Thyroid gland (tissue), 4 donors: ENCODE measurements at places on chromosomes 5 and 9. TPM values are rescaled to one million over a fixed set of nuclear protein-coding genes. Genes with fewer than 3 reads are reported as not detected.
A peak's percentile ranks its signal among the peaks of the same experiment; 100 is the strongest.

GRCh38 chr5:150120617-150121447 lies 34.5 kb upstream of the CSF1R start:
- DNase-seq: no peak

GRCh38 chr5:66958980-66959641 lies 237.5 kb downstream of the CD180 start:
- peak; percentile 77 for DNase-seq

GRCh38 chr9:77589046-77589795 lies 58.9 kb downstream of the GNA14 start:
- peak; percentile 63 for DNase-seq

Gene SHOC1
- total RNA-seq: not detected

DNA sequence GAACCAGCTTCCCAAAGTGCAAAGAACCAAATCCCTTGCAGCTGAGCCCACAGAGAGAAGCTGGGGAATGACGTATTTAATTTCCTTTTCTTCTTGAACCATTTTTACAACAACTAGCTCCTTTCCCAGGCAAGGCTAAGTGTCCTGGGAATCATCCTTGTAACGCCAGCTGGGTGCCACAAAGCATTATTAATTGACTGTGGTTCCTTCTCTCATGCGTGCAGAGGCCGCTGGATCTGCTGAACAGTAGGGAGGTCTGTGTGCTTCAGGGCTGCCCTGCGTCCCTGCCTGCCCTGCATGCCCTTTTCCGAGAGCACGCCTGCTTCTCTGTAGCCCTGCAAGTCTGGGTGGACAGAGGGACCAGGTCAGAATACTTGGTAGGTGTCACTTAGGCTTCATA lies 124.1 kb upstream of the OTULINL start:
- DNase-seq: no peak

DNA sequence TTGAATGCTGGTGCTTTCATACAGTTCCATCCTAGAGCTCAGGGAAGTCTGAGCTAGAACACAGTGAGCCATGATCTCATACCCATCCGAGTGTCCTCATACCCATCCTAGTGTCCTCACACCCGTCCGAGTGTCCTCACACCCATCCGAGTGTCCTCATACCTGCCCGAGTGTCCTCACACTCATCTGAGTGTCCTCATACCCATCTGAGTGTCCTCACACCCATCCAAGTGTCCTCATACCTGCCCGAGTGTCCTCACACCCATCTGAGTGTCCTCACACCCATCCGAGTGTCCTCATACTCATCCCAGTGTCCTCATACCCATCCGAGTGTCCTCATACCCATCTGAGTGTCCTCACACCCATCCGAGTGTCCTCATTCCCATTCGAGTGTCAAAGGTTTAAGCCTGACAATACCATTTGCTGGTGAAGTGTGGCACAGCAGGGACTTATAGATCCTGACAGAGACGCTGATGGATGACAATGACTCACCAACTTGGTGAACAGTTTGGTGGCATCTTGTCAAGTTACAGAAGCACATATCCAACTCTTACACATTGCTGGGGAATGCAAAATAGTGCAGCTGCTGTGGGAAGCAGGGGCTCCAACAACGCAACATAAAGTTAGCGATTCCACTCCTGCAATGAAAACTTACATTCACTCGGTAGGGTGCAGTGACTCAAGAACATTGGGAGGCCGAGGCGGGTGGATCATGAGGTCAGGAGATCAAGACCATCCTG lies 77.0 kb upstream of the COL5A1 start:
- no peak for DNase-seq

DNA sequence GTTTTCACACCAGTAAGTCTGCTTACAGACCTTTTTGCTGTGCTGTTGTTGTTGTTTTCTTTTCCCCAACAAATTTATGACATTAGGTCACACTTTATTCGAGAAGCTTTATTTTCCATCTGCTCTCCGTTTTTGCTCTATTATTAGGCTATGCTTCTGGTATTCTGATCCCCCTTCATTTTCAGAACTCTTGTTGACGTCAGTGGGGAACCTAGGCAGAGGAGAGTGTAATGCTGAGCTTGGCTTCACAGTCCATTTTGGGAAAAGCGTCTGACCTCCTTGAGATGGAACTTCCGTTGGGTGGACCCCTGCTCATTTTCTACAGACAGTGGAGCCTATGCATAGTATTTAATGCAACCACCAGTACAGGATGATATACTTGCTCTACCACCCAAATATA lies 387.9 kb upstream of the MEF2C start:
- no peak for DNase-seq

- no peak for DNase-seq
Observed at GRCh38 chr9:98583417-98583816, 125.3 kb downstream of the GABBR2 start.

Gene TMEM252
- not detected for total RNA-seq

- no peak for DNase-seq
Observed at GRCh38 chr5:6365977-6366590, 12.3 kb downstream of the MED10 start.

Gene FLT4
- 52.8 TPM for total RNA-seq

- no peak for DNase-seq
Observed at GRCh38 chr5:10562201-10563109, 1.4 kb upstream of the ANKRD33B start.

Gene COL5A1
- total RNA-seq: 4.8 TPM

DNA sequence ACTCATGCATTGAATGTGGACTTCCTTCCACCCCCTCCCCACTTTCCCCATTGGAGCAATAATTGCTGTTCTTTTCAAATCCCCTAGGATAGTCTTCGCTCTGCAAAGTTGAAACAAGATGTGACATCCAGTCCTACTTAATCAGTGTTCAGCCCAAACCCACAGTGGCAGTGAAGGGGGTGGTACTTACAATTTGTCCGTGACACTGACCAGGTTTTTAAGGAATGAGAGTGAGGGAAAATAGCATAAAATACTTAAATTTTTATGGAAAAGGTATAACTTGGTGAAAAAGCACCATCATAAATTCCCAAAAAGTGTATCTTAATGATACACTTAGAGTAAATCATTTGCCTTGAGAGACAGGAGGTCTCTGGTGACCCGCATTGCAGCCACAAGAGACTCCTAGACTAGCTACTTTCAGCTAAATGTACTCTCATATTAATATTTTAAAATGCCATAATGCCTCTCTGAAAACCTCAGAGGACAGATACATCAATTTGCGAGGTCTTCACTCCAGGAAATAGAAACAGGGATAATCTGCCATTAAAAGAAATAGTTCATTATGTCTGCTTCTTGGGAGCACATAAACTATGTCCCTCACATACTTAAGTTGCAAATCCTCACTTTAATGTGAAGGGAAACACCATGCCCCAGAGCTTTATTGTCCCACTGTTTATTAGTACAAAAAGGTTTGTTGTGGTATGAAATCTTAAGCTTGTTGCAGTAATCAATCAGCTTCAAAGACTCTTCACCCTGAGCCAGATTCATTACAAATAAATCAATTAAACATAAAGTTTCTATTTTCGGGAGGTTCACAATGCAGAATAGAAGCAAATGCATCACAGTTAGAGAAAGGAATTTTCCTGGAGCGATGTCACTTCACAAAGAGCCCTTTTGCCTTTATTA lies 343.6 kb upstream of the ISL1 start:
- no peak for DNase-seq

Gene ZNF300
- total RNA-seq: 7.3 TPM

DNA sequence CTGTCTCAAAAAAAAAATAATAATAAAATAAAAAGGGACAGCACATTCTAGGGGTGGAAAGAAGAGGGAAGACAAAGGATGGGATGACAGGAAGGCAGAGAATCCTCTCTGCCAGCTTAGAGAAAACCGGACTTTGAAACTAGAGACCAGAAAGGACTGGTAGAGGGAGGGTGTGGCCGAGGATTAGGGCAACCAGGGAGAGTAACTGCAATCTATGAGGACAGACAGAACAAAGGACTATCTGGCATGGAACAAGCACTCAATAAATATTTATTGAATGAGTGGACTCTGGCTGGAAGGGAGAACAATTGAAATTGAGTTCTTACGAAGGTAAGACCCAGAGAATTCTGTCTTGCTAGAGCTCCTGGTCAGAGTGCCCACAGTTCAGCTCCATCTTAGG lies 2.4 kb downstream of the GBA2 start:
- no peak for DNase-seq

- no peak for DNase-seq
Observed at GRCh38 chr9:34907044-34907443, 51.0 kb upstream of the PHF24 start.

Gene ZFP2
- 4.6 TPM for total RNA-seq

Gene TIMD4
- total RNA-seq: 2.4 TPM

Gene SPATA31C1
- not detected for total RNA-seq

Gene ARID3C
- total RNA-seq: not detected

- DNase-seq: no peak
Observed at GRCh38 chr5:133385346-133385745, 227.0 kb downstream of the FSTL4 start.

DNA sequence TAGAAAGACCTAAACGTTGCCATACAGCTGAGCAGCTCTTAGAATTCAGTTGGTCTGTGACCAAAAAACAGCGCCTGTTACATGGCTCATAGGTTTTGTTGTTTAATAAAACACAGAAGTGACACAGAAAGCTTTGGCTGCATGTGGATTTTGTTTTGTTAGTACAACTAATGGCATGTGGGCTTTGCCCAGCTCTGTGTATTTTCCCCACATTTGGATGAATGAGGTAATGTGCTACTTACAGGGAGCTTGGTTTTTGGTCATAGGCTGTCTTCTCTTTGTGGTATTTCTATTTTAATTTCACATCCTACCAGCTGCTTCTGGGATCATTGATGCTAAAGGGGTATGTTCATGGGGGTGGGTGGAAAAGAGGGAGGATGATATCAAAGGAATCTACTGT lies 37.0 kb upstream of the POU4F3 start:
- no peak for DNase-seq

GRCh38 chr5:167766957-167767356 lies 524.5 kb upstream of the WWC1 start:
- no peak for DNase-seq

- DNase-seq: no peak
Observed at GRCh38 chr5:119263639-119264038, 92.2 kb upstream of the TNFAIP8 start.

GRCh38 chr9:127883959-127884358 lies 6.5 kb upstream of the AK1 start:
- no peak for DNase-seq

DNA sequence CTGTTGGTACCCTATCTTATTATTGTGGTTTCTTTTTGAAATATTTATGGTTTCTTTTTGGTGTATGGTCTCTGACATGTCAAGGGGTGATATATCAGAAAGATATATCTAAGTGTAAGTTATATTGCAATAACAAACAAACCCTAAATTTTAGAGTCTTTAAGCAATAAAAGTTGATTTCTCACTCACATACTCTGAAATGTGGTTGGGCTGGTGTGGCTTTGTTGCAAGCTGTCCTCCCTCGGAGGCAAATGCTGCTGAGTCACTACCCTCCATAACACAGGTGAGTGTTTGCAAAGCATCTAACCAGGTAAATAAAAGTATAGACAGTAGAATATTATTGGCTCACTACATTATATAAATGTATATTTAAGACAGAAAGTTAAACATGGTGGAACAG lies 253.2 kb downstream of the CDH18 start:
- DNase-seq: no peak

DNA sequence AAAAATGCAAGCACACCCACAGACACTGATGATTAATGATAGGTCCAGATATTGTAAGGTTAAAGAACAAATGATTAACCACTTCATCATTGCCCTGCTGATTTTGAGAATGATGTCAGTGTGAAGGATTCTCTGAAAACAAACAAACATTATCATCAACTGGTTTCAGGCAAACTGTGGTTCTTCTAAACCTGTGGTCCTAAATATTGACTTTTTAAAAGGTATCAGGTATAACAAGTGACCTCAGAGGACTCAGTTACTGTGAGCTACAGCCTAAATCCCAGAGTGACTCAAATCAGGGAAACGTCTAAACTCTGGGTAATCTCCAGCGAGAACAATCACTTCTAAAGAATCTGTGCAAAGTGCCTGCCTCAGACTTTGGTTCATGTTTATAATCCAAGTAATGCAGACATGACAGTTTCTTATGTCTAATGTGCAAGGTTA lies 172.3 kb upstream of the CDH6 start:
- DNase-seq: no peak

Gene NRG2
- 2.9 TPM for total RNA-seq

Gene UBAC1
- 49.4 TPM for total RNA-seq

Gene LCN12
- 39.7 TPM for total RNA-seq

Gene TNFAIP8
- total RNA-seq: 36.8 TPM

DNA sequence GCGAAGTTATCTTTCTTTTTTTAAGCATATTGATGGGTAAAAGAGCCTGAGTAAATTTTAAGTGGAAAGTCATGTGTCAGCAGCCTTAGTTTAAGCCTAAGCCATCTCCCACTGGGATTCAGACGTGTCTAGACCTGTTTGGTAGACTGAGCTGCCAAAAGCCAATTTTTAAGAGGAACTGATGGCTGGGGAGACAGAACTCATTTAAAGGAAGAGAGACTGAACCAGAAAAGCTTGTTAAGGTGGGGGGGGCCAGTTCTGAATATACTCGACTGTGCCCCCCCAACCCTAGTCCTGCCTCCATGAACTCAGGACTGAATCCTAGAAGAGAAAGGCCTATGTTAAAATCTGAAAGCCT lies 58.3 kb upstream of the PLPP1 start:
- DNase-seq: no peak

DNA sequence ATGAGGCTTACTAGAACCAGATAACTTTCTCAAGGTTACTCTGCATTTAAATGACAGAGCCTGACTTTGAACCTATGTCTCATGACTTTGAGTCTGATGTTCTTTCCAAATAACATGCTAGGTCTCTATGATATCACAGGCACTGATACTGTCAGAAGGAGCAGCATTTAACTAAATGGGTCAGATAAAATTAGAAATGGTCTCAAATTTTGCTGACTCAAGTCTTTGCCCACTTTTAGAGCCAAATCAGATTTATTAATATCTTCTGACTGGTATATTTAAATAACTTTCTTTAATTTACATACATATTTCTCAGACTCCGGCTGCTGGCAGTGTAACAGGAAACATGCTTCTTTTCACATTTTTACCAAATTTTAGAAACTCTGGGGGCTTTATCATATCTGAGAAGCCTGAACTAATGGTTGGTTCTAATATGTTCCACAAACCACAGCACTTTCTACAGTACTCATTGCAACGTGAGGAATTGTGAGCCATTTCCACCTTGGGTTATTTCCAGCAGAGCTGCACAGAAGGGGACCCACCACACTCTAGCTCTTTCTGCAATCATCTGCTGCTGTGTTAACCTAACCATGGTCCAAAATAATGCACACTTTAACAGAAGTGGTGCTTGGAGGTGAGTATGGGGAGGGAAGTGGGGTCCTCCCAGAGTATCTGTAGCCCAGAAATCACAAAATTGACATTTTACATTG lies 79.2 kb downstream of the KCTD16 start:
- DNase-seq: no peak

GRCh38 chr9:97293207-97293721 lies 14.2 kb upstream of the CCDC180 start:
- DNase-seq: peak; percentile 41

GRCh38 chr5:24391816-24392215 lies 253.0 kb downstream of the CDH10 start:
- no peak for DNase-seq

GRCh38 chr9:137070906-137071275 lies 534 bp upstream of the SAPCD2 start:
- no peak for DNase-seq
